ENCODE measurements at places on chromosomes 16 and 17.
A peak's percentile ranks its signal among the peaks of the same experiment; 100 is the strongest.

DNA sequence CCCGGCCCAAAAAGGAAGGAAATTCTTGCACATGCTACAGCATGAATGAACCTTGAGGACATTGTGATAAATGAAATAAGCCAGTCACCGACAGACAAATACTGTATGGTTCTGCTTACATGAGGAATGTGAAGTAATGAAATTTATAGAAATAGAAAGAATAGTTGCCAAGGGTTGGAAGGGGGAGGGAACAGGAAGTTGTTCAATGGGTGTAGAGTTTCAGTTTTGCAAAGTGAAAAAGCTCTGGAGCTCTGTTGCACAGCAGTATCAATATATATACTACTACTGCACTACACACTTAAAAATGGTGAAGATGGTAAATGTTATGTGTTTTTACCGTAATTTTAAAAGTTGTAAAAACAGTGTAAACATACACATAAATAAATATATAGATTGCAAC is 43.7 kb downstream of the PKD1L3 start:
- no peak for DNase-seq

- DNase-seq, result no peak
Measured at GRCh38 chr17:42476411-42476810, 17.7 kb downstream of the ATP6V0A1 start.

DNA sequence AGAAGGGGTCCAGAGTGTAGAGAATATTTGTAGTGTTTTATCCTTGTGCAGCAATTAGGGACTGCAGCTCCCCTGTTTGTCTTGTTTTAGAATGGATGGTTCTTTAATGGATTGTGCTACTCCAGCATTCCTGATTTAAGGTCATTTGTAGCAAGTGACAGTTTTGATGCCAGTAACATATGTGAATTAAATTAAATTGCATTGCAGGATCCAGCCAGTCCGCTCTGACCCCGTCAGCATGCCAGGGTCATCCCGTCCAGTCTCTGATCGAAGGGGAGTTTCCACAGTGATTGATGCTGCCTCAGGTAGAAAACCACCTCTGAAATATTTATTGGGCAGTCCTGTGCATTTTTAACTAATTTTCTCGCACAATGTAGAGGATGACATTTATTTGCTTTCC is 315.4 kb upstream of the TBX2 start:
- DNase-seq, result no peak

GRCh38 chr17:31877911-31878702 is 19.1 kb upstream of the COPRS start:
- no peak for DNase-seq

- DNase-seq, result no peak
Measured at GRCh38 chr16:84932681-84933080, 78.7 kb downstream of the ZDHHC7 start.

DNA sequence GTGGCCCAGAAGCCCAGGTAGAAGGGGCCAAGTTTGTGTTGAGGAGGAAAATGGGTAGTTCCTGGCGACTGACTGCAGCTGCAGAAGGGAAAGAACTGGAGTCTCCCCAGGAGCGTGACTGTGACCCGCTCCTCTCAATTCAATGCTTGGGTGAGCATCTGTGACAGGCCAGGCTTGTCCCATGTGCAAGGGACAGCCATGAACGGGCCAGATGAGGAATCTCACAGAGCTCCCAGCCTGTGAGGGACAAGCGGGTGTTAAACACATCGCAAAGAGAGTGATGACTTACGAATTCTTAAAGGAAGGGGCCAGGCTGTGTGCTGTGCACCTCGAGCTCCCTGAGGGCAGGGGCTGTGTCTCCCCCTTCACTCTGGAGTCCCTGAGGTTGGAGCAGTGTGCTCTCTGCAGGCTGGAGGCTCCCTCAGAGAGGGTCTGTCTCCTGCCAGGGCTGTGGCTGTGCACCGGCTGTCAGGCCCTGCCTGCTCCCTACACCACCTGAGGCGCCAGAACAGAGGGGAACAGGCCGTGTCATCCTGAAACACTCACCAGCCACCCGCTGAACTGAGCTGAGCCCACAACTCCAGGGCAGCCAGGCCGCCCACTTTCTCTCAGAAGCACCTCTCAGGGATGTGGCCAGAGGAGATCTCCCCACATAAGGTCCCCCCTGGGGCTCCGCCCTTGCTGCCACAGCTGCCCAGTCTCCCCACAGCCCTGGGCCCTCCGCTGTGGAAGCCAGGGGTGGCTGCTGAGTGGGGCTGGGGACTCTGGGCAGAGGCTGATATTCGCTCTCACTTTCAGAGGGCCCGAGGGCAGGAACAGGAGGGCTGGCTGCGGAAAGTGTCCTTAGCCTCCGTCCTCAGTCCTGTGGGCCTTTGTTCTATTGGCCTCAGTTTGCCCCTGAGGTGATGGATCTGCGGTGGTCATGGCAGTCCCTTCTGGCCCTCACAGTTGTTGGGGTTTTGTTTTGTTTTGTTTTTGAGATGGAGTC is 25.7 kb upstream of the NXPH3 start:
- DNase-seq, result no peak

- DNase-seq, result no peak
Measured at GRCh38 chr17:14330492-14330962, 29.6 kb downstream of the HS3ST3B1 start.

DNA sequence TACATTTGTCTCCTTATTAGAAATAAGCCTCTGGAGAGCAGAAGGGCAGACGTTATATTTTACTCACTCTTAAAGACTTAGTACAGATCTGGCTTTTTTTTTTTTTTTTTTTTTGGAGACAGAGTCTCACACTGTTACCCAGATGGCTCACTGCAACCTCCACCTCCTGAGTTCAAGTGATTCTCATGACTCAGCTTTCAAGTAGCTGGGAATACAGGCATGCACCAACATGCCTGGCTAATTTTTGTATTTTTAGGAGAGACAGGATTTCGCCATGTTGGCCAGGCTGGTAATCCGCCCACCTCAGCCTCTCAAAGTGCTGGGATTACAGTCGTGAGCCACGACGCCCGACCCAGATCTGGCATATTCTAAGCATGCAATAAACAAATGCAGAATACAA is 36.4 kb upstream of the TMEM97 start:
- DNase-seq, result no peak

DNA sequence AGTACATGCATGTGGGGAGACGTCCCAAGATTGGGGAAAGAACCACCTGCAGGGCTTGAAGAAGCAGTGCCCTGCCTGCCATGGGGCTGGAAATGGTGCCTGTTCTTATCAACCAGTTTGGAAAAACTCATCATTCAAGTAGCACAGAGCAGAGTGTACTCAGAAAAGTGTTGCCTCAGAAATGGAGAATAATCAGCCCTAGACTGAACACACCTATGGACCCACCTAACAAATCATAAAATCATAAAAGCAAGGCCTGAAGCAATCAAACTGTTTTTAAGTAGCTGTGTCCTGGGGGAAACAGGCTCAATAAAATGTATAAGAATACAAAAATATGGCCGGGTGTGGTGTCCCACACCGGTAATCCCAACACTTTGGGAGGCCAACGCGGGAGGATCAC is 11.2 kb downstream of the QRICH2 start:
- no peak for DNase-seq

DNA sequence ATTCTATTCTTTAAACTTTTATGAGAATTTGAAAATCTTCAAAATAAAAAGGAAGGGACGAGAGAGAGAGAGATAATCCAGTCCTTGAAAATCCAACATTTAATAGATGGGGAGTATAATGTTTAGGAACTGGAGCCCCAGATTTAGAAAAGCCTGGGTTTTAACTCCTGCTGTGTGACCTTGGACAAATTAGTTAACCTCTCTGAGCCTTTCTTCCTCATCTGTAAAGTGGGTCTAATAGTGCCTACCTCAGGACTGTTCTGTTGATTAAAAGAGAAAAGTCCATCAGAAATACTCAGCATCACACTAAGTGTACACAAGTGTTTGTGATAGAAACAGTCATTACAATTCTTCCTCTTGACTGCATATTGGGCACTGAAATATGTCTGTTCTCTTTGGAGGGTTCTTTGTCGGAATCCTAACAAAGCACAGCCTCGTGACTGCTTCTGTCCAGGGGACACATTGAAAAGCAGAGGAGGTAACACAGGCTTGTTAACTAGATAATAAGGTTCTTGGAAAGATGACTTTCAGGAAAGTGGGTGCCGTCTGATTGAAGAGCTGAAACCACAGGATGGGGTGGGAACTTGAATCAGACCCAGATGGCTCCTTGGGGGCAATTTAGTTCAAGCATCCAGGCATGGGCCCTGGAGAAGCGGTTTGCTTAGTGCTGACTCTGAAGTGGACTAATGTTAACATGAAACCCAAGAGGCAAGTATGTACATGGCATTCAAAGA is 128.2 kb downstream of the CLEC16A start:
- no peak for DNase-seq

- DNase-seq, result no peak
Measured at GRCh38 chr16:72952811-72953271, 95.1 kb downstream of the ZFHX3 start.

- DNase-seq, result no peak
Measured at GRCh38 chr16:3256866-3257465, 533 bp upstream of the MEFV start.

- no peak for DNase-seq
Measured at GRCh38 chr16:14609716-14610115, 20.3 kb downstream of the PARN start.

DNA sequence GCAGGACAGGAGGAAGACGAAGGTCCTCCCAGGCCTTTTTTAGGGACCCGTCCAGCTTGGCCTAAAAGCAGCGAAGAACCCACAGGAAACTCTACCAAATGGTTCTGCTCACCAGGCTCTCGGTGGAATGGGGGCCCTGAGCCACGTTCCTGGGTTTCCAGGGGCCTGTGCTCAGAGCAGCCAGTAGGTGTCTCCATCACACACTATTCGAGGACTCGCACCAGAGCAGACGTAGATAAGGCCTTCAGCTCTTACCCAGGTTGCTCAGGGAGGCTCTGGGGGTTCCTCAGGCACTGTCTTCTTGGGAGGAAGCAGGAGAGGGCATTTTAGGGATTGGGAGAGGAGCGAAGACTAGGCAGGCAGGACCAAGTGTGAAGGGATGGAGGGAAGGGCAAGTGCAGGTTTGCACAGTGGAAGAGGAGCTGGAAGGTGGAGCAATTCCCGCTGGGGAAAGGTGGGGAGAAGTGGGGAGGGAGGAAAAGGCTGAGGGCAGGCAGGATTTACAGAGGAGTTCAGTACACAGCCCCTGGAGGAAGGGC is 157.1 kb downstream of the RGS9 start:
- peak; percentile 37 for DNase-seq

GRCh38 chr17:75454193-75454592 is 2.2 kb upstream of the TMEM94 start:
- DNase-seq, result no peak

DNA sequence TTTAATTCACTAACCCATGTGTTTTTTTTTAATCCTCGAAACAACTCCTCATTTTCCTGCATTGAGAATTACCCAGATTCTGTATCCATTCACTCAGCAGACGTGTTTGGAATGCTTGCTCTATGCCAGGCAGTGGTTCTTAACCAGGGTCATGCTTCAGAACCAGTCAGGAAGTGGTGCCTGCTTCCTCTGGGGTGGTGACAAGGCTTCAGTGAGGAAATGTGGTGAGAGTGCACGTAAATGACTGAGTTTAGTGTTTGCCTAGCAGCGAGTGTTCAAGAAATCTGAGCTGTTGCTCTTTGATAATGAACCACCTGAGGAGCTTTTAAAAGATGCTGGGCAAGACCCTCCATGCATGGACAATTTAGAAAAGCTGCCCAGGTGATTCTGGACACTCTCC is 9.9 kb downstream of the ZFP90 start:
- DNase-seq, result peak; percentile 16

GRCh38 chr16:87635541-87636049 is 33.3 kb downstream of the JPH3 start:
- peak; percentile 62 for DNase-seq

- DNase-seq, result no peak
Measured at GRCh38 chr17:67867591-67867990, 42.3 kb downstream of the BPTF start.

DNA sequence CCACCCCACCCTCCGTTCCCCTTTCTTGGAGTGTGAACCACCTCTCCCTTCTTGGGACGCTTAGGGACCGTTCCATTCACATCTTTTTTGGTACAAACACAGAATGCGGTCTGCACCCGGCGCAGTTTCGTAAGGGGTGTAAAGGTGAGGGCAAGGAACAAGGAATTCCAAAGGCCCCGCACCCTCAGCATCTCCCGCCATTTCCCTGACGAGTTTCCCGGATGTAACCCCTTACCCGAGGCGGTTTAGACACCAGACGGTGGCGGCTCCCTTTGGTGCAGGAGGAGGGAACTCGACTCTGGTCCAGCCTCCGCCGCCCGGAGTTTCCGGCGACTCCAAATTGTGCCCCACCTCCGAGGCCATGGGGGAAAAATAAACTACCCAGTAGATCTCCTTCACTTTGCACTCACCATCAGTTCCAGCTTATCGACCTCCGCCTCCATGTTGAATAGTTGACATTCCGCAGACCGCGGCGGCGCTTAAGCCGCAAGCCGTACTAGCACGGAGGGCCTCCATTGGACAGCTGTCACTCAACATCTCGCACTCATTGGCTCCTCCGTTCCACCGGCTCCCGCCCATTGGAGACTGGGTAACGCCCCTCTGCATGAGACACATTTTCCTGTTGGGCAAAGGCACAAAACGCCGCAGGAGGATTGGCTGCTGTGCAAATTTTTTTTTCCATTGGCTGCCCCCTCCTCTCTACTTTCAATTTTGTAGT is at the start of gene SKA2:
TSS of gene SKA2 (minus strand) at position 466 of the 718 bp plus-strand sequence. CDS start at position 443, 23 bp downstream.
- DNase-seq, result peak; percentile 96

GRCh38 chr16:66906916-66907836 is 11.5 kb downstream of the CDH16 start:
- no peak for DNase-seq

GRCh38 chr17:40950176-40950575 is 12.7 kb upstream of the KRT23 start:
- no peak for DNase-seq

GRCh38 chr16:65869261-65869660 is 497.2 kb upstream of the CDH5 start:
- no peak for DNase-seq

- no peak for DNase-seq
Measured at GRCh38 chr17:18928628-18929125, 23.3 kb upstream of the SLC5A10 start.

DNA sequence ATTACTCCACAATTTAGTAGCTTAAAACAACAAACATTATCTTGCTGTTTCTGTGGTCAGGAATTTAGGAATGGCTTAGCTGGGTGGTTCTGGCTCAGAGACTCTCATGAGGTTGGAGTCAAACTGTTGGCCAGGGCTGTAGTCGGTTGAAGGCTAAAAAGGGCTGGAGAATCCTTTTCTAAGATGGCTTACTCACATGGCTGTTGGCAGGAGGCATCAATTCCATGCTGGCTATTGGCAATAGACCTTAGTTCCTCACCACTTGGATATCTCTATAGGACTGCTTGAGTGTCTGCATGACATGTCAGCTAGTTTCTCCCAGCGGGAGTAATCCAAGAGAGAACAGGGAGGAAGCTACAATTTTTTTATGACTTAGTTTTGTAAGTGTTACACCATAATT is 6.6 kb upstream of the EFCAB13 start:
- DNase-seq, result no peak

- no peak for DNase-seq
Measured at GRCh38 chr17:37220607-37220953, 155.2 kb upstream of the C17orf78 start.
